Activated CD4-positive, CD25-positive, alpha-beta regulatory T cell treated with anti-CD3 and anti-CD28 coated beads, Interleukin-2, amount 50 U/mL, for 16 hours (primary cell): ENCODE measurements at places on chromosomes 2 and 18.
A peak's percentile ranks its signal among the peaks of the same experiment; 100 is the strongest.

- DNase-seq: no peak
Observed at GRCh38 chr2:238238766-238239542, 884 bp downstream of the HES6 start.

DNA sequence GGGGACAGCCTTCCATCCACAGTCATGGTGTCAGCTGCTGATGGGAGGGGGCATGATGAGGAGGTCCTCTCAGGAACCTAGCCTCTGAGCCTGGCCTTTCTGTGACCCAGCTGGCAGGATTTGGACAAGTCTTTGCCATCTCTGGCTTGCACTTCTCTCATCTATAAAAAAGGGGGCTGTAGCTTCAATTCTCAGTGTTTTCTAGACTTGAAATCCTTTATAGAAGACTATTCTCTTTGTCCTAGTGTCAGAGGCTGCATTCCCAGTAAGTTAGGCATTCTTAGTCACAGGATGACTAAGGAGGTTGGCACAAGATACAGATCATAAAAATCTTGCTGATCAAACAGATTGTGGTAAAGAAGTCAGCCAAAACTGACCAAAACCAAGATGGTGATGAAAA, 958.5 kb downstream of the CNTNAP5 start:
- DNase-seq: no peak

DNA sequence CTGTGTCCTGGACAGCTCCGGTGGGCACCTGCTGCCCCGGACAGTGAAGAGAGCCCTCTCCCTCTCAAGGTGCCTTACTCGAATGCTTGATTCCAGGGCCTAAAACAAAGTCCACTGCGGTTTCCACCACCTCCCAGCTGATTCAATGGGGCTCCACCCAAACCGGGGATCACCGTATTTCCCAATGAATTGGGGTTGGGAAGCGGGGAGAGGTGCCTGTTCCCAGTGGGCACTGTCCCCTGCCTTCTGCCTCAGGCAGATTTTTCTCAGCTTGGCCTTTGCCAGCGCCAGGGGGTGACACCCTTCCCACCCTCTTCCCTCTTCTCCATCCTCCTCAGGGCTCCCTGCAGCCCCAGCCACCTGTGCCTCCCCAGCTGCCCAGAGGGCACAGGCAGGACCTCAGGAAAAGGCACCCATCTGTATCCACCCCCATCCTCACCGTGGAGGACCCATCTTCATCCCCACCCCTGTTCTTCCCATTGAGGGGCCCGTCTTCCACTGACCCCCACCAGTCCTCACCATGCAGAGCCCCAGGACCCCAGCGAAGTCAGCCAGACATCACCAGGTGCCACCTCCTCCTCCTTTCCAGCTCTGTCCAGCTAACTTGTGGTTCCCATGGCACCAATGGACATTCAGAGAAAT, 66.7 kb upstream of the HPCAL1 start:
- no peak for DNase-seq

- DNase-seq: no peak
Observed at GRCh38 chr2:150462770-150463169, 24.7 kb downstream of the RND3 start.

- peak; percentile 11 for DNase-seq
Observed at GRCh38 chr2:133886735-133887675, 318.7 kb upstream of the NCKAP5 start.

DNA sequence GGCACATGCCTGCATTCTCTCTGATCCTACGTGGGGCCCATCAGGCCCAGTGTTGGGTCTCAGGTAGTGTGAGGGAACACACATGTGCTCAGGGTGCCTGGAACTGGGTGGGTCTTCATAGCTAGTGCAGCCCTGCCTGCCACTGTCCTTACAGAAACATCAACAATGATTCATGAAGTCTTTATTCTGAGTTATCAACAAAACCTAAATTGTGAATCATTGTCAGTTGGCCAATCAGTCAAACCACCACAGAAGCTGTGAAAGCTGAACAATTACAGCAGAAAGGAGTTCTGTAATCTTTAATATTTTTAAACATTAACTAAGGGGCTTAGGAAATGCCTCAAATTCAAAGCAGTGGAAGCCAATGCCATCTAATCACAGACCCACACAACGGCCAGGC, 82.8 kb upstream of the ZNF521 start:
- DNase-seq: no peak

DNA sequence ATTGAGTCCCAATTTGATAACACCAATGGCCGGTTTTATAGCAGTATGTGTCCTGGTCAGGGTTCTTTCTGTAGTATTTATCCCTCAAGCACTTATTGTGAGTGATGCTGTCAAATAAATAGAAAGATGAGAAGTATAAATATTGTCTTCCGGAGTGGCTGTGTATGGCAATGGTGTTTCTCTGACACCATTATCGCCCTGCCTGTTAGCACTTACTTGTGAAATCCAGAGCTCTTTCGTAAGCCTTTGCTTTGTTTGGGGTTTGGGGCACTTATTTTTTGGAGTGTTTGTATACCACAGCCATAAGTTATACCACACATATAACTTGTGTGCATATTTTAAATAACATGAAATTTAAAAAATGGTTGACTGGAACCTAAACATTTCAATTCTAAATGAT, 29.3 kb downstream of the CD8B2 start:
- DNase-seq: no peak

GRCh38 chr2:9778012-9778411, 65.3 kb upstream of the TAF1B start:
- DNase-seq: no peak

DNA sequence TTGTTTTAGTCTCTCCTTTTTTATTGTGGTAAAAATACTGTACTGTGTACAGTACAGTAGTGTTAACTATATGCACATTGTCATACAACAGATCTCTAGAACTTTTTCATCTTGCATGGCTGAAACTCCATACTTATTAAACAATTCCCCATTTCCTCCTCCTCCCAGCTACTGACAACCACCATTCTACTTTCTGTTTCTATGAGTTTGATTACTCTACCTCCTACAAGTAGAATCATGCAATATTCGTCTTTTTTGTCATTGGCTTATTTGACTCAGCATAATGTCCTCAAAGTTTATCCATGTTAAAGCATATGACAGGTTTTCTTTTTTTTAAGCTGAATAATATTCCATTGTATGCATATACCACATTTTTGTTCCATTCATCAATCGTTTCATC, 338.2 kb downstream of the AGPS start:
- no peak for DNase-seq

GRCh38 chr2:15298770-15299169, 262.4 kb downstream of the NBAS start:
- no peak for DNase-seq

- DNase-seq: no peak
Observed at GRCh38 chr2:84472856-84473565, 13.9 kb upstream of the SUCLG1 start.

DNA sequence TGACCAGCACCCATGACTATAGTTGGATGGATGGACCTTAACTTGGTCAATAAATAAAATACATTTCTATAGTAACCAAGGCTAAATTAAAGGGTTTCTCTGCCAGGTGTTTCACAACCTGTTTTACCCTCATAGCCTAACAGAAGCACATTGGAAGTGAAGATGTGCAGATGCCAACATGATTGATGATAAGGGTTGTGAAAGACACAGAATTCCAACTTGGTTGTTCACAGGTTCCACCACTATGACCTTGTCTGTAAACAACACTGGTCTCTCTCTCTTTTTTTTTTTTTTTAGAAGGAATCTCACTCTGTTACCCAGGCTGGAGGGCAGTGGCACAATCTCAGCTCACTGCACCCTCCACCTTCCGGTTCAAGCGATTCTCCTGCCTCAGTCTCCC, 37.5 kb upstream of the PTH2R start:
- no peak for DNase-seq

DNA sequence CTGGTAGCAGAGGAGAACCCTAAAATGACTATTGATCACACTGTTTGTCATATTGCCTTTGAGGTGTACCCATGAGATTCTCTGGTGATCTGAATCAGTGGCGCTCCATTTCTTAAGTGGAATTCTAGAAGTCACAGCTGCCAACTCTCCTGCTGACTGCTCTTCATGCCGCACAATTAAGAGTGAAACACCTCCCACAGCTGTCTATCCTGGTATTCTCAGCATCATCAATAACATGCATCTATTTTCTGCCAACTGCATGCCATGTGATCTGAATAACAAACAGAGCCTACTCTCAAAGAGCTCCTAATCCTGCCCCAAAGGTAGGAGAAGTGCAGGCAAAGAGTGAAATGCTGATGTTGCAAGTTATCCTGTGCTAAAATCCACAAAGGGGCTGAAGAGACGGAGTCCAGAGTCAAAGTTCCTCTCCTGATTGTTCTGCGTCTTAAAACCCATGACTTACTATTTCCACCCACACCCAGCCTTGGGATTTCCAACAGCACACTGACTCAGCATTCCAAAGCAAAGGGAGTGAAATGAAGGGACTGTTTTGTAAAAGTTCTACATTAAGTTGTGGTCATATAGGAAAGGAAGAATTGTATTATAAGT, 13.7 kb upstream of the DAPL1 start:
- DNase-seq: no peak

DNA sequence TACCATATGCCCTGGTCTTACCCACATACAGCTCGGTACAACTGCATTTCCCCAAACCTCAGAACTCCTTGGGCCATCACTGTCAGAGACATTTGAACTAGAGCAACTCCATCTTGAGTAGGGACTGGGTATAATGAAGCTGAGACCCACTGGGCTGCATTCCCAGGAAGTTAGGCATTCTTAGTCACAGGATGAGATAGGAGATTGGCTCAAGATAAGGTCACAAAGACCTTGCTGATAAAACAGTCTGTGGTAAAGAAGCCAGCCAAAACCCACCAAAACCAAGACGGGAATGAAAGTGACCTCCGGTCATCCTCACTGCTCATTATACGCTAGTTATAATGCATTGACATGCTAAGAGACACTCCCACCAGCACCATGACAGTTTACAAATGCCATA, 131.3 kb downstream of the PIK3C3 start:
- DNase-seq: no peak

- DNase-seq: no peak
Observed at GRCh38 chr2:73257425-73258125, 23.5 kb downstream of the CCT7 start.

DNA sequence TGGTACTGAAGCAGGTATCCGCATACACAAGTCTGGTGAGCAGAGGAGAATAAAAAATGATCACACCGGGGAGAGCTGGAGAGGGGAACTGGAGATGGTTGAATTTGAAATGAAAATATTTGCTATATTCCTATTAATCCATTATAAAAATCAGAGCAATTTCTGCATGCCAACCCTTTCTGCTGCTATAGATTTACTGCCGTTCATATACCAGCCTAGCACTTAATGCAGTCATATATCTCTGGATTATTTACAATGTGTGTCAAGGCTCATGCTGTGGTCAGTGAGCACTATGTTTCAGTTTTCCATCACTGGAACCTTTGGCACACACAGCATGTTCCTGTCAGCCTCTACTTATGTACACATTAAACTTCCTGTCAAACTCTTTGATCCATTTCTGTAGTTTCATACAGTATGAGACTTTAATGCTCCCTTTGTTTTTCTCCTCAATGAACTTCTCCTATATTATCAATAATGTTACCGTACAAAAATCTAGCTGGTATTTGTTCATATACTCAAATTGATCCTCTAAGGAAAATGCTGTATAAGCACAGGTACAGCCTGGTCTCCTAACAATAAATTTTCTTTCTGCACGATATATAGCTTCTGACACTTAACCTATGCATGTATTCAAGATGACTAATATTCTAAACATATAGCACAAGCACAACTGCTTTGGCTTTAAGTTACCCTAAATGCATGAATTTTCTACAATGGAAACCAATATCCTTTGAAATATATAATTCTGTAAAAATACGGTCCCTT, 36.7 kb downstream of the FANCL start:
- DNase-seq: no peak

DNA sequence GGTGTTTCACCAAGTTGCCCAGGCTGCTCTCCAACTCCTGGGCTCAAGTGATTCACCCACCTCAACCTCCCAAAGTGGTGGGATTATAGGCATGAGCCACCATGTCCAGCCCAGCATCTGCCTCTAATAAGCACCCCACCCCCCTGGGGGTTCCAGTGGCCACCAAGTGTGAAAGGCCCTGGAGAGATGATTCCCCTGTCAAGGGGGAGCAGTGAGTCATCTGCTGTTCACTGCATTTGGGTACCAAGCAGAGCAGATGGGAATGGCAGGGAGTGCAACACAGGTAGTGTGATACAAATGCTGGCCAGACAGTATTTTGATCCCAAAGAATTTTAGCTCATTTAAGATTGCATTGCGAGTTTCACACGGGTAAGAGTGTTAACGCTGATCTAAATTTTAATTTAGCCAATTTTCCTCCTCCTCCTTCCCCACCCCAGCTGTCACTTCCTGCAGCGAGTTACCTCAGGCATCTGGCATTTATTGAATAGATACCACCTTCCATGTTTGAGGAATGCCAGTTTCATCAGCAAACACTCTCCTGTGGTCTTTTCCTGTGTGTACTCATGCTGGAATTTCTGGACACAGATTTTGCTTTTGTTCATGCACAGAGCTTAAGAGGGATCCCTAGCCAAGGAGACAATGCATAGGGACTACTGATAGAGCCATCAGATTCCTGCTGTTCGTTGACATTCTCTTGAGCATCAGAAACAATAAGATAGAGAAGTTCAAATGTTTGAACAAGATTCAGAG, 32.4 kb upstream of the NCK2 start:
- DNase-seq: no peak

GRCh38 chr2:31223026-31223425, 5.7 kb upstream of the CAPN14 start:
- DNase-seq: no peak

- DNase-seq: no peak
Observed at GRCh38 chr18:9065864-9066263, 36.6 kb upstream of the NDUFV2 start.

DNA sequence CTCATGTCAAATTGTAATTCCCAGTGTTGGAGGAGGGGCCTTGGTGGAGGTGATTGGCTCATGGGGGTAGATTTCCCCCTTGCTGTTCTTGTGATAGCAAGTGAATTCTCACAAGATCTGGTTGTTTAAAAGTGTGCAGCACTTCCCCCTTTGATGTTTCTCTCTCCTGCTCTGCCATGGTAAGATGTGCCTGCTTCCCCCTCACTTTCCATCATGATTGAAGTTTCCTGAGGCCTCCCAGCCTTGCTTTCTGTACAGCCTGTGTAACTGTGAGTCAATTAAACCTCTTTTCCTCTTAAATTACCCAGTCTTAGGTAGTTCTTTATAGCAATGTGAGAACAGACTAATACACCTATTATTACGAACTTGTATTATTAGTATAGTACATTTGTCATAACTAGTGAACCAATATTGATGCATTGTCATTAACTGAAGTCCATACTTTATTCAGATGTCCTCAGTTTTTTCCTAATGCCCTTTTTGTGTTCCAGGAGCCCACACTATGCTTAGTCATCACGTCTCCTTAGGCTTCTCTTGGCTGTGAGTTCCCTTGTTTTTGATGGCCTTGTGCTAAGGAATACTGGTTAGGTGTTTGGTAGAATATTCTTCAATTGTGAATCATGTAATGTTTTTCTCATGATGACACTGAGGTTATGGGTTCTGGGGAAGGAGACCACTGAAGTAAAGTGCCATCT, 4.5 kb upstream of the MAP3K2 start:
- DNase-seq: no peak

DNA sequence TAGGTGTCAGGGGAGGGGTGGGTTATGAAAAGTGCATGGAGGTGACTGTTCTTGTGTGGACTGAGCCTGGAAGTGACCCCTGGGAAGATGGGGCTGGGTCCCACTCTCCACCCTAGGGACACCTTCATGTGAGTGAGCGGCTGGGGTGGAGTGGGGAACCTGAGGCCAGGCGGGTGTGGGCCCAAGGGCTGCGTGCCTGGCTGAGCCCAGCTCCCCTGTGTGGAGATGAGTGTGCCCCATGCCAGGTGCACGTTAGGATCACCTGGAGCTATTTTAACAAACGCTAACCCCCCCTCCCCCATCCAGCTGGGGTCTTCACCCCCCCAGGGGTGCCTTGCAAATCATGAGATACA, 26.5 kb downstream of the ZAP70 start:
- DNase-seq: no peak
